ENCODE measurements at places on chromosomes 3 and 15.

GRCh38 chr15:71451130-71451529 is 335.9 kb downstream of the THSD4 start:
- no peak for DNase-seq

- no peak for DNase-seq
Observed at GRCh38 chr15:32908135-32908801, 190.5 kb downstream of the GREM1 start.

- DNase-seq: no peak
Observed at GRCh38 chr15:69138963-69139362, 21.5 kb upstream of the GLCE start.

- DNase-seq: no peak
Observed at GRCh38 chr3:8365541-8365940, 136.1 kb upstream of the LMCD1 start.

DNA sequence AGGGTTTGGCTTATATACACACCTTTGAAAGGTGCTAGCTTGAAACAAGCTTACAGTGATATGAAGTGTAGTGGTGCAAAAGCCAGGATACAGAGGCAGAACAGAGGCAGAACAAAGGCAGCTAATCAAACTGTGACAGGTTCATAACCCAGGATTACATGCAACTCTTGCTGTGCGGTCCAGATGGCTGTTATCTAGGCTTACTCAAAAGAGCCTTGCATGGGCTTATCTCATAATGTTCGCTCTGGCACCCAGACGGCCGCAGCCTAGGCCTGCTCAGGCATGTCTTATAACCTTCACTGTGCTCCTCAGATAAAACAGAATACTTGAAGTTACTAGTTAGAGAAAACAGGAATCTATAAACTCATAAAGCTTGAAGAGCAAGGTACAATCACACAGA is 22.8 kb upstream of the NOX5 start:
- no peak for DNase-seq

DNA sequence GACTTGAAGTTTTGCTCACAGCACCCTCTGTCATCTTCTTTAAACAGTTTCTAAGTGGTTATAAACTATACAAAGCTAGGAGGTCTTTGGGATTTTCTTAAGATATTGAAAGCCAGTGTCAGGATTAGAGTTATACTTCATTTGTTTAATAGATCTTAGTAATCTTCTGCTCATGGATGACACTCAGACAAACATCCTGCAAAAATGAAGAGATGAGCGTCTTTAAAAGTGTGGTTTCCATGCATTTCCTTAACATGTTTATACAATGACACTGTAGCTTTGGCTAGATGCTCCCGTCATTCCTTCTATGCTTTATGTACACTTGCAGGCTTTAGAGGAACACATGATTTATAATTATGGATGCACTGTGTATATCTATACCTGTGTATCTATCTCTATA is 182.2 kb downstream of the NAALADL2 start:
- DNase-seq: no peak

DNA sequence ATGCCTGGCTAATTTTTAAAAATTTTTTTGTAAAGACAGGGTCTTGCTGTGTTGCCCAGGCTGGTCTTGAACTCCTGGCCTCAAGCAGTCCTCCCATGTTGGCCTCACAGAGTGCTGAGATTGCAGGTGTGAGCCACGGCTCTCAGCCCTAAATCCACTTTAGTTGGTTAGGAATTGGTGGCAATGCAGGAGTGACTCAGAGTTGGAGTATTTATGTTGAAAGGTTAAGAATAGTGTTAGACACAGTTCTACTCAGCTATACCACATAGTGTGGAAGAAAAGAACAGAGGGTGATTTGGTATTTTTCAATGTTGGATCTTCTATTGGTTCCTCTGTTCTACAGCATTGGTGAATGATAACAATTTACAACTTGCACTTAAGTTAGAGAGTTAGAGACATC is 7.6 kb downstream of the ZNF639 start:
- no peak for DNase-seq

DNA sequence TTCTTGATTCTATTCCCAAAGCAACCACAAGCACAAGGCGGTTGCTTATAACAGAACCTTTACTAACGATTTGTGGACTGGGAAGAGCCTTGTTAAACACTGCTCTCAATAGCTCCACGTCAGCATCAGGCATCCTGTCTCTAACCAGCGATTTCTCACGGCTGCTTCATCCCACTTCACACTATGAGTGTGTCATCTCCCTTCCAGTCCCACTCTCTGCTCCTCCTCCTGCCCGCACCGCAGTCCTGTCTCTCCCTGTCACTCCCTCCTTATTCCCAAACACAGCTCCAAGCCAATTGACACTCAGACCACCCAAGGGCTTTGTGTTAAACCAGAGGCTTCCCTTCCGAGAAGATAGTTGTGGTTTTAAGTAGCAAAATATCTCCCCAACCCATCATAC is 94.8 kb downstream of the ABHD5 start:
- no peak for DNase-seq

DNA sequence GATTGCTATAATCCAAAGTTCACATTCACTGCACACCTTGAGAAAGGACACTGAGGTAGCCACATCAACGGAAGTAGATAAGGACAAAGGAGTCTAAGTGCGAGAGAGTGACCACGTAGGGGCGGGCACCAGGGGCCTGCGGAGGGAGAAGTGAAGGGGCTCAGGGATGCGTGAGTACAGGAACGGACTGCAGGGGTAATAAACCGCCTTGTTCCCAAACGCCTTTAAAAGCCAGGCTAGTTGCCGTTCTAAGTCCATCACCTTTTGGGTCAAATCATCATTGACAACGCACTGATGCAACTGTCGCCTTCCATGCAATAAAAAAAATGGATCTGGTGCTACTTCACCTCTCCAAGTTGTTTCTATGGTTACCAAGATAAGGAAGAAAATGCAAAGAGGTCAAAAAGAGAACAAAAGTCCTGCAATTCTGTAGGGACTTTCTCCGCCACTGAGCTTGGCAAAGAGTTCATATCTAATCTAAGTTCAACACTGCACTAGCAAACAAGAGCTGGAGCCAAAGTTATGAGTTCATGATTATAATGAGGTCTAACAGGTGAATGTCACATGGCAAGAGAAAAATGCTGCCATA is 32.6 kb upstream of the ATP11B start:
- no peak for DNase-seq

- DNase-seq: no peak
Observed at GRCh38 chr3:123068601-123069381, 2.0 kb downstream of the PDIA5 start.

DNA sequence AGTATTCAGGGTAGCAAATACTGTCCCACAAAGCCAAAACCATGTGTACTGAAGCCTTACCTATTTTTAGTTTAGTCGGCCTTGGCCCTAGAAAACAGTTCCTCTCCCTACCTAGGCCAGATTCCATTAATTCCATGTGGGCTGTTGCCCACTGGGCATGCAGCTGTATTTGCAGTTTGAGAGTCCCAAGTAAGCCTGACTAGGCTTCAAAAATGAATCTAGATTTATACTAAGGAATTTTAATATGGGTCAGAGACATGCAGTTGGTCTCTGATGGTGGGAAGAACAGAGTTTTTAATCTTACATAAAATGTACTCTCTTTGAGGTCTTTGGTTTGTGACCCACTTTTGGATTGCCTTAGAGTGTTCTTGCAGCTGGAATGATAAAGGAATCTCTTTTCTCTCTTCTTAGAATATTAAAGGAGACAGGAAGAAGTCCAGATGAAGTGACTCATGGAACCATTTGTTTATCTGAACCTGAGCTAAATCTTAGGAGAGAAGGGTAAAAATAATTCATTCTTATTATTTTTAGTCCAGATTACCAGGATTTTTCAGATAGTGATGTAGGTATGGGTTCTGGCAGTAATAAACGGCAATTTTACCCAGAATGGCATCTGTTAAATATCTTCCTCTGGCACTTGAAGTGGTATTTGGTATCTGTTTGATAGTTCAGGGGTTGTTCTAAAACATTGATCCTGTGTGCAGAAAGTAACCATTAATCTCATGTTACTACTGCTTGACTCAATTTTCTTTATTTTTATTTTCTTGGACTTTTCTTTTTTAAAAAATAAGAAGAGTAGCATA is 33.8 kb downstream of the GLCE start:
- no peak for DNase-seq

DNA sequence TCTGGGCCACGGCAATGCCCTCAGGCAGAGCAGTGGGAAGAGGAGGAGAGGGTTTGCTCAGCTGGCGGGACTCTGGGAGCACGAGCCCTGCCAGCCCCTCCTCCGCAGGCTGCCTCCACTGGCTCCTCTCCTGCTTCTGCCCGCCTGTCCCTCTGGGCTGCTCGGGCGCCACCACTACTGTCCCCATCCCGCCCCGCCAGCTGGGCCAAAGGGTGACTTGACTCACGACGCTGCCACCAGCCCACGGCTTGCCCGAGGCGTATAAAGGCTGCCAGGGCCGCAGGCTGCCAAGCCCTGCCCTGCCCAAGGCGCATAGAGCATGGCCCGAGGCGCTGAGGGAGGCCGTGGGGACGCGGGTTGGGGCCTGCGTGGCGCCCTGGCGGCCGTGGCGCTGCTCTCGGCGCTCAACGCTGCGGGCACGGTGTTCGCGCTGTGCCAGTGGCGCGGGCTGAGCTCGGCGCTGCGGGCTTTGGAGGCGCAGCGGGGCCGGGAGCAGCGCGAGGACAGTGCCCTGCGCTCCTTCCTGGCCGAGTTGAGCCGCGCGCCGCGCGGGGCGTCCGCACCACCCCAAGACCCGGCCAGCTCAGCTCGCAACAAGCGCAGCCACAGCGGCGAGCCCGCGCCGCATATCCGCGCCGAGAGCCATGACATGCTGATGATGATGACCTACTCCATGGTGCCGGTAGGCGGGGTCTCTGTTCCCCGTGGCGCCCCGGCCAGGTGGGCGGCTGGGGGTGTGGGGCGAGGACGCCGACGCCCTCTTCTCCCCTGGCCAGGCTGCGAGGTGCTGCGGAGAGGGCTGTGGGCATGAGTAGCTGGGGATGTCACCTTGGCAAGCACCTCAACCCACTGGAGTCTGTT is at the start of gene GLDN:
Gene GLDN (plus strand): TSS at position 290 of the 861 bp plus-strand sequence. CDS start 30 bp downstream, at position 320.
- DNase-seq: no peak

DNA sequence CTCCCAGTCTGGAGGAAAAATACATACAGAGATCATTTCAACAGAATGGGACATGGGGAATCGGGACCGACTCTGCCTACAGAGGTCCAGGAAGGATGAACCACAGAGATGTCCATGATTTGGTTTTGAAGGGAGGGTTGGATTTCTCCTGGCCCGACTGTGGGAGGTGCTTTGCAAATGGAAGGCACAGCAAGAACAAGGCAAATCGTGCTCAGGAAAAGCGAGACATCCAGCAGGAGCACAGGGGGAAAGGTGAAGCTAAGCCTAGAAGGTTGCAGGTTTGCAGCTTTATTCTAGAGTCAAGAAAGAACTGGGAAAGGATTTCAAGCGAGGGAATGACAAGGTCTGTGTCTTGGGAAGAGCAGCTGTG is 181.9 kb downstream of the OPA1 start:
- no peak for DNase-seq

DNA sequence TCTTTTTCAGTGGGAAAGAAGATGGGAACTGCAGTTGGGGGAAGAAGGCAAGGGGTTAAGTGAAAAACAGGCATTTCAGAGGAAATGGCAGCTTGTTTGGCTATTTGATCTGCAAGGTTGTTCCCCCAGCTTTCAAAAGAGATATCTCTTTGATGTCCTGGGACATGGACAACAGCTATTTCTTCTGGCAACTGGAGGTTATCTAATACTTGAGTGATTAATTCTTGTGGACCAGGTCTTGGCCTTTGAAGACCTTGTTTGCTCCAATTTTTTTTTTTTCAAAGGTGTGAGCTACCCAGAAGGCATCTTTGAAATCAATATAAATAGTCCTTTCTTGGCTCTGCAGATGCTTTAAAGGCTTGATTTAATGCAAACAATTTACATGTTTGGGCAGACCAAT is 51.5 kb downstream of the KATNBL1 start:
- DNase-seq: no peak

- no peak for DNase-seq
Observed at GRCh38 chr3:11221818-11222415, 50.3 kb upstream of the ATG7 start.

DNA sequence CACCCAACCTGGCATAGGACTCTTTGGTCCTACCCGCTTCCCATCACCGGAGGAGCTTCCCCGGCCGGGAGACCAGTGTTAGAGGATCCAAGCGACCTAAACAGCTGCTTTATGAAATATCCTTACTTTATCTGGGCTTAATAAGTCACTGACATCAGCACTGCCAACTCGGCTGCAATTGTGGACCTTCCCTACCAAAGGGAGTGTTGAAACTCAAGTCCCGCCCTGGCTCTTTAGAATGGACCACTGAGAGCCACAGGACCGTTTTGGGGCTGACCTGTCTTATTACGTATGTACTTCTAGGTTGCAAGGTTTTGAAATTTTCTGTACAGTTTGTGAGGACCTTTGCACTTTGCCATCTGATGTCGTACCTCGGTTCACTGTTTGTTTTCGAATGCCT is 761.2 kb upstream of the LMCD1 start:
- no peak for DNase-seq

DNA sequence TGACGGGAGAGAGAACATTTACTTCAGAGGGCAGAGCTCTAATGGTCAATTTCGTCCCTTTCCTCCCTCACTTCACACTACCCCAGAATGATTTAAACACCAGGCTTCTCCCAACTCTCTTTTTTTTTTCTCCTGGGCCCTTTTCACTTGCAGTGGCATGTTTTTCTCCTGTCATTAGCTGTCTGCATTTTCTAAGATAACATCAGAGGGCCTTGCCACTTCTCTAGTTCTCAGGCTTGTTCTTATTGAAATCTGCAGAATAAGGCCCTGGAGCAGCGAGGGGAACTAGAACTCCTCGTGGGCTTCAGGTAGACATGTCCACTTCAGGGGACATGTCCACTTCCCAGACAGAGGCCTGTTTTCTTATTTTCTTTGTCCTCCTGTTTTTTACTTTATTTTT is 514.4 kb upstream of the TBL1XR1 start:
- no peak for DNase-seq

DNA sequence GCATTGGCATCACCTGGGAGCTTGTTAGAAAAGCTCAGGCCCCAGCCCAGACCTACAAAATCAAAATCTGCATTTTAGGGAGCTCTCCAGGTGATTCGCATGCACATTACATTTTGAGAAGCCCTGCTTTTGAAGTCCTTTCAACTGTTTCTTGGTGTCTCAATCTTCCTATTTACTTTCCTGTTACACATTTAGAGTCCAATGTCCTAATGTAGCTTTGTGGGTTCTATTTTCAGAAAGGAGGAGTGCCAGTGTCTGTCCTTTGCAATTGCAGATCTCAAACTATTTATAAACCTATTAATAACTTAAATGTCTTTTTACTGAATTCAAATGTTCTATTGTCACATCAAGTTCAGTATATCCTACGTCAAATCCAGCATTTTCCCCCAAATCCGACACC is 27.8 kb upstream of the MYRIP start:
- no peak for DNase-seq

DNA sequence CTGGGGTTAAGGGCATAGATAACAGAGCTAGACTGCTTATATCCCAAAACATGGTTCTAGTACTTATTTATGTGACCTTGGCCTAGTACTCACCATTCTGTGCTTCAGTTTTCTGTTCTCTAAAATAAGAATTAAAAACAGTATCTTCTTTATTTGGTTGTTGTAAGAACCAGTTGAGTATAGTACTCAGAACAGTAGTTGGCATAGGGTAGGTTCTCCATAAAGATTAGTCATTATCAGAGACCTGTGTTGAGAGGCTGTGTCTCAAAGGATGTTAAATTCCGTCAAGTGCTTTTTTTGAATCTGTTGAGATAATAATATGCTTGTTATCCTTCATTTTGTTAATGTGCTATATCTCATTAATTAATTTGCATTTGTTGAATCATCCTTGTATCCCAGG is 47.4 kb upstream of the OSTN start:
- no peak for DNase-seq

- no peak for DNase-seq
Observed at GRCh38 chr3:87082796-87083440, 92.0 kb upstream of the VGLL3 start.
